HEK293T (cell line): ENCODE measurements at places on chromosomes 5 and 9.

GRCh38 chr9:91163773-91164471 is 197.8 kb downstream of the AUH start:
- no peak for DNase-seq

DNA sequence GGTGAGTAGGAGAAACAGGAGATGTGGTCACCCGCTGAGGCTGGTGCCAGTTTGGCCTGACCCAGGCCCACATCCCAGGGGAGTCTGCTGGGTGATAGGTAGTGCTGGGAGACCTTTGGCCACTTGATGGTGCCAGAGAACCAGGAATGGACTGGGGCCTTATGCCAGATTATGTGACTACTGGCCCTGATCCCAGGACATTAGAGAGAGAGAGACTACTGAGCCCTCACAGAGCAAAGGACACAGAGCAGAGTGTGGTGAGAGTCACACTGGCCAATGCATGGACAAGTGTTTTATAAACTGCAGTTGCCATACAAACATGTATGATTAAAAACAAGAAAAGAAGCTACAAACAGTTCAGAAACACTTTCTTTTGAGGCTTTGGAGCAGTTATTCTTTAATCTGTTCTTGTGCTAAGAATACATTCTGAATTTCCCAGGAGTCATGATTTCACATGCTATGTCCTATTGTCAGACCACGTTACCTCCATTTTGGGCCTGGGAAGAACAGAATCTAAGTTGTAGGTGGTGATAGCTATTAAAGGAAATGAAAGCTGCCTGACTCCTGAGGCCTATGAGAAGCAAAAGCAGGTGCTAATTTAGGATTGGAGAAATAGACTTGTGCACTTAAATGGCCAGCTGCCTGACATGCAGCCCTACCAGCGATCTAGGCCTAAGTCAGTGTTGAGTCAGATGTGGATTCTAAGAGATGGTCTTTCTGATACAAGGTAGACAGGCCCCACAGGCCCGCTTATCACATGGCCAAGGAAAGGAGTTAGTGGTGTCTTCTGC is 32.6 kb upstream of the TMOD1 start:
- DNase-seq: peak; percentile 81

GRCh38 chr9:113504725-113505590 is 41.4 kb downstream of the RGS3 start:
- no peak for DNase-seq

- no peak for DNase-seq
Observed at GRCh38 chr9:228929-229695, 14.4 kb downstream of the DOCK8 start.

DNA sequence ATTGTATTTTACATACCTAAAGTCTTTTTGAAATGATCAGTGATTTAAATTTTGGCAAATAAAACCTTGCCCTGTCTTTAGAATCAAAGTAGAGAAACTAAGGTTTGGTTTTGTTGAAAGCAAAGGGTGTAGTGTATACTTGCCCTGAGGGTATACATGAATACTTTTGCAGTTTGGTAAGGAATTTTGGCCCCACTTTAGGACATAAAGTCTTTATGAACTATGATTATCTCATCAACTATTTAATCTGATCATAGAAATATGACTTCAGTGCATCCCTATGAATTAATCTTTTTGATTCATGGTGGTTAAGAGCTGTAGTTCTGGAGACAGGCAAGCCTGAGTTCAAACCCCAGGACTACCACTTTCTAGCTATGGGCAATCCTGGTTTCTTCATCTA is 17.7 kb downstream of the RAD1 start:
- no peak for DNase-seq

DNA sequence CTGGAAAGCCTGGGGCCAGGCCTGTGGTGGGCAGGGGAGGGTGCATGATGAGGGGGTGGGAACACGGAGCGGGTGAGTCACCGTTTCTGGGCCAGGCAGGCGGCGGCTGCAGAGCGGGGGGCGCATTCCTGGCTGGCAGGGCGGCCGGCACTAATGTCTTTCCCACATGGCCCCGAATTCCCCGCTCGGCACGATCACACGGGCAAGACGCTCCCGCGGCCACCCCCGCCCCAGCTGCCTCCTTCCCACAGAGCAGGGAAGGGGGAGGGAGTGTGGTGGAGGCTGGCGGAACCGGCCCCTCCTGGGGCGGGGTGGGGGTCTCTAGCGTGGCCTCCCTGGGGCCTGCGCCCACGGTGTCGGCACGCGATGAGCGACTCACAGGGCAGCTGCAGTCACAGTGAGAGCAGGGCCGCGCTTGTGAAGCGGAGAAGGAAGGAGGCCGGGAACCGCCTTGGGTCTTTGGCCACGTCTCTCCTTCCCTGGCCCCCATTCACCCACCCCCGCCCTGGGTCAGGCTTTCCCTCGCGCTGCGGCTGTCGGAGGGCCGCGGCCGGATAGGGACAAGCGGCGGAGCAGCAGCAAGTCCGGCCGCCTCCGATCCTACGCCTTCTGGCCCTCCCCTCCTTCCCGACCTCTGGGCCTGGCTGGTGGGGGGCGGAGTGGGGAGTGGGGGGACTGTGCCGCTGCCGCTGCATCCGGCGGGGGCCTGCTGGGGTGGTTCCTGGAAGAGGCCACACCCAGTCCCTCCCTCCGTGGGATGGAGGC is 48.9 kb downstream of the CXXC5 start:
- no peak for DNase-seq

DNA sequence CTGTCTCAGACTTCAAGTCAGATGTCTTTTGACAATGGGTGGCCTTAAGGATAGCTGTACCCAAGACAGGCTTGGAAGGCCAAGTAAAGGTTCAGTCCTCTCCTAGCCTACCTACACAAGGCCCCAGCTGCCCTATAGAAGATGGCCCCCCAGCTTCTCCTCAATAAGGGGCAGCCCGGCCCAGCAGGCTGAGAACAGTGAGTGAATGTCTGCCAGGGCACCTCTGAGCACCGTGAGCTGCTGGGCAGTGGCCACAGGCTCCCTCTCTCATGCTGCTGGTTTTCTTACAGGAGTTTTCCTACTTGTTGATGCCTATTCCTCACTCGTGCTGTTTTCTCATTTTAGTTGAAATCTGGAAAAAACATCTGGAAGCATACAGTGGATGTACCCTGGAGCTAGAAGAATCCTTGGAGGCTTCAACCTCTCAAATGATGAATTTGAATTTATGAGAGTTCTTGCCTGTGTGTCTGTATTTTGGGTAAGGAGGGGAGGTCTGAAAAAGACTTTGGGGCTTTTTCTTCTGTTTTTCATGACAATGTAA is 40.1 kb downstream of the SECISBP2 start:
- no peak for DNase-seq

DNA sequence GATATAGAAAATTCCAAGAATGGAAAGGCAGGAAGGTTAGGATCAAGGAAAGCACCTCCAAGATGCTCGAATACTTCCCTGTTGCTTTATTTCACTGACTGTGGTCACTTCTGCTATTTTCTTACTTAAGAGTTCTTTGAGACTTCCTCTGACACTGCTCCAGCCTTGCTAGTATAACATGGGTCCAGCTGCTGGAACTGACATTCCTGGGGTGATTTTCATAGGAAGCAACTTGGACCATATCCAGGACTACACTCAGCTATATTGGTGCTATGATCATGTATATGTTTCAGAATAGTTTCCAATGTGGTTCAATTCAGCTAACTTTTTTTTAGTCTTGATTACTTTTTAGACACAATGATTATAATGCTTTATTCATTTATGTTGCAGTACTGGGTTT is 81.6 kb upstream of the CKMT2 start:
- DNase-seq: no peak

DNA sequence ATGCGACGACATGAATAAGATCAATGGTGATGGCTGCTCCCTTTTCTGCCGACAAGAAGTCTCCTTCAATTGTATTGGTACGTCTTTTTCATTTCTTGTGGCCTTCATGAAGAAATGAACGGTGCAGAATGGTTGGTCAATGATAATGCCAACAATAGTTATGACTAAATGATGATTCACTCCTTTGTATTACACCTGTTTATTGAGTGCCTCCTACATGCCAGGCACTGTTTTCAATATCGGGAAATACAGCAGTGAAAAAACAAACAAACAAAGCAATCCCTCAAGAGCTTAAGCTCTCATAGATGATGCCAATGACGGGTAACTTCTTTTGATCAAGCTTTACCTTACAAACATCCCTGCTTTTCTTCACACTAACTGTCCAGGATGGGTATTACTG is 117.7 kb downstream of the PAPPA start:
- no peak for DNase-seq

GRCh38 chr9:129102095-129102525 is 8.5 kb downstream of the CRAT start:
- DNase-seq: no peak

DNA sequence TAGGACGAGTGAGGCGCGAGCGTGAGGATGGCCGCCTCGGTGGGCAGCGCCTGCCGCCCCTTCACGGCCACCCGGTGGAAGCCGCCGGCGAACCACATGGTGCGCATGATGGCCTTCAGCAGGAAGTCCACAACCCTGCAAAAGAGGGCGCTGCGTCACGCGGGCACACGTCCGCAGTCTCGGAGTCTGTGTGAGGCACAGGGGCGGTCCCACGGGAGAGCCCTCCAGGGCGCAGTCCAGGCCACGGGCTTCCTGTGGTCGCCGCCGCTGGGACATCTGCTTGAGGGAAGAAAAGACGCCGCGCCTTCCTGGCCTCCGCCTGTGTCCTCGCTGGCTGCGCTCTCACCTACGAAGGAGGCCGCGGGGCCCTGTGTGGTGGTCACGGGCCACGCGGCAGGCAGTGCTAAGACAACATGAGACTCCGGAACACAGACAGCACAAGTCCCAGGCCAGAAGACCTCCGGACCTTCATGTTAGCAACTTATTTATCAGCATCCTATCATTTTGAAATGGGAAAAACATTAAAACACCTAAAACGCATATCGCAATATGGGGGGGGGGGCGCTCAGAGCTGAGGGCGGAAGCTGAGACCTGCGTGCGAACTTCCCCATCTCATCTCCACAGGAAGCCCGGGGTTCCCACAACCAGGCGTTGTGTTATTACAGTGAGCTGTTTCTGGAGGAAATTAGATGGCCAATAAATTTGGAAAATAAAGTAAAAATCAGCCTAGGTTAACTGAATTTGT is 28.8 kb downstream of the LPCAT1 start:
- DNase-seq: no peak

- no peak for DNase-seq
Observed at GRCh38 chr9:136401173-136401922, 1.4 kb upstream of the SNAPC4 start.

DNA sequence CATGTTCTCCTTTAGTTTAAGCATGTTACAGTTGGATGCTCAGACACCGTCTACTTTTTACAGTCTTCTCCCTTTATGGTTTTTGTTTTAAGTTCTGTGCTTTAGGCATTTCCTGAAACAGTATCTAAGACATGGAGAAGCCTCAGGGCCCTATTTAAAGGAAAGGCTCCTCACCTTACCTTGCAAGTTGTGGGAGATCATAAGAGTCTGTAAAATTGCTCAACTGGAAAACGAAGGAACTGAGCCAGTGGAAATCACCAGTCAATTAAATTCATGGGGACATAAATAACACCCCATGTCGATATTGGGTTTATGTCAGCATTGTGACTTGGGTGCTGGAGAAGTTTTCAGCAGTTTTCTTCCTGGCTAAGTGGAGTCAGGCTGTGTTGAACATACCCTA is 239.2 kb downstream of the KIF4B start:
- no peak for DNase-seq

DNA sequence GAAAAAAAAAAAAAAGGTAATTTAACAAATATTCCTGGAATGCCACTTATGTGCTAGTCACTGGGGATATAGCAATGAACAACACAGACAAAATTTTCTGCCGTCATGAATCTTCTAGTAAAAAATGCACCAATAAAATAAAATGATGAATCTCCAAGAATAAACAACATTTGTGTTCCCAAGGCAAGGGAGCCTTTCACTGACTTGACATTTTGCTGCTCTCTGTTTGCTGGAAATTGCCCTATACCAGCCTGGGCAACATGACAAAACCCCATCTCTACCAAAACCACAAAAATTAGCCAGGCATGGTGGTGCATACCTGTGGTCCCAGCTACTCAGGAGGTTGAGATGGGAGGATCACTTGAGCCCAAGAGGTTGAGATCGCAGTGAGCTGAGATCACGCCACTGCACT is 64.5 kb upstream of the ERBIN start:
- no peak for DNase-seq

GRCh38 chr9:130565792-130566191 is 13.6 kb upstream of the FUBP3 start:
- no peak for DNase-seq

DNA sequence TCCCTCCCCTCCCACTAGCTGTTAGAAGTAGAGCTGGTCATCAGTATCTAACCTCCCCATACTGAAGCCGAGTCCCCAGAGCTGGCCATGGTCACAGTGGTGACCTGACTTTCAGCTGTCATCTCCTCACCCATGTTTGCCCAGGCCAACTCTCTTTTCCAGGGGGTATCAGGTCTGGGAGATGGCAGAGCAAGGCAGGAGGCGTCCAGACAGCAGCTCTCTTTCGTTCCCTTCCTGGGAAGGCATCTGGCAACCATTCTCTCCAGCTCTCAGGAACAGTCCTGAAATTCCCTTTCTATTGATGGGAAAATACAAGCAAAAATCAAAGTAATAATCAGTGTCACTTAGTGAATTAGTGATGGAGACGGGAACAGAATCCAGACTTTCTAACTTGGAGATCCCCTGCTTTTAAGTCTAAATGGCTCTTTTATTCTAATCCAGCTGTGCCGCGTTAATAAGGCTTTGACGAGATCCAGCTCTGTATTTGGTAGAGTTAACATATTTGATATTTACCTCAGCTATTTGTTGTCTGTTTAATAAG is 21.3 kb upstream of the AOPEP start:
- no peak for DNase-seq
